ENCODE measurements at places on chromosomes 3 and 15. TPM values are rescaled to one million over a fixed set of nuclear protein-coding genes. Genes with fewer than 3 reads are reported as not detected.

- H3K36me3 ChIP-seq: peaks cover 21% of the 10 kb centered on the region
- no peaks in the 10 kb centered on the region for H3K27me3 ChIP-seq
- peaks cover 11% of the 10 kb centered on the region for H3K4me1 ChIP-seq
Measured at GRCh38 chr3:113714702-113715101, 18.3 kb upstream of the USF3 start.

DNA sequence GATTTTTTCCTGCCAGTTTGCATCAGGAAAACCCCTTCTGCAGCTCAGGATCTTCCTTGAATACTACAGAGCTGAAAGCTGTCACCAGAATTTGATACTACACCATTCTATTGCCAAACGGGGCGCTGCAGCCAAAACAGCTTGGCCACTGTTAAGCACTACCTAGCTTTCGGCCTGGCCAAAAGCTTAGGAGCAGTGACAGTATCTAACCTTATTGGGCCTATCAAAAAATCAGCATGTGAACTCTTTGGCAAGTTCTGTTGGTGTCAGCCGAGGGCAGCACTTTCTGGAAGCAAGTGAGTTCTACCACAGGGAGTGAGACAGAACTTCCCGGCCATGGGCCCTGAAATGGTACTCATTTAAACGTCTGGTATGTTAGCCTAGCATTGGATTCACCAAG is 16.1 kb upstream of the GYG1 start:
- H3K36me3 ChIP-seq: no peaks in the 10 kb centered on the region
- DNase-seq: no peak
- H3K4me3 ChIP-seq: no peak overlapping the region
- H3K4me1 ChIP-seq: no peaks in the 10 kb centered on the region

DNA sequence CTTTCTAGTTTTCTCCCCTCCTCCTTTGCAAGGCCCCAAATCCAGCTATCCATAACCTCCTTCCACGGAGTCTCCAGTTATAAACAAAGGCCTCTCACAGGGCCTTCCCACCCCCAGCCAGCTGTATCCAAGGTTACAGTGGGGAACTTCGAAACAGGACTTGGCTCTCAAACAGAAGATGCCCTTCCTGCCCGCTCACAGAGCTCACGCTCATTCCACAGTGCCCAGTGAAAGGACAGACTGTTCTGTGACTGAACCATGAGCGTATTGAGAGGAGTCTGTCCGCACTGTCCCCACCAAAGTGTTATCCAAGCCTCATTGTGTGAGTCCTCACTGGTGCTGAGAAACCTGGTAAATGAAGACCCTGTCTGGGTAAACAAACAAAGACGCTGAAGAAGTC is 35.4 kb downstream of the ARHGAP31 start:
- no peaks in the 10 kb centered on the region for H3K4me1 ChIP-seq
- no peak overlapping the region for H3K4me3 ChIP-seq
- no peak overlapping the region for H3K27ac ChIP-seq

DNA sequence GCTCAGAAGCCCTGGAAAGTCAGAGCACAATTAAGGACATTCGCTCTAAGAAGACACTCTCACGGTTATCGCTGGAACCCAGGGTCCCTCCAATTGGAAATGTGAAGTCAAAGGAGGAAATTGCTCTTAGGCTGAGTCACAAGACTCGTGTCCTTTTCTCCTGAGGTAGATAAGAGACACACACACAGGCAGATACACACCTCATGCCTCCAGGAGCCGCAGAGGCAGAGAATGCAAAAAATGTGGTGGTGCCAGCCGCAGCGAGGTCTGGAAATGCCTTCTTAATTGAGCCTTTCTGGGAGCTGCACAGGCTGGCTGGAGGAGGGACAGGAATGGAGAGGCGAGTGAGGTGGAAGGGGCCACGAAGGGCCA is 189.3 kb downstream of the OPA1 start:
- H3K4me3 ChIP-seq: no peak overlapping the region
- DNase-seq: peak; percentile 67
- peaks cover 47% of the 10 kb centered on the region for H3K4me1 ChIP-seq
- peak overlapping the region; percentile 78 for H3K27ac ChIP-seq
- H3K36me3 ChIP-seq: no peaks in the 10 kb centered on the region

DNA sequence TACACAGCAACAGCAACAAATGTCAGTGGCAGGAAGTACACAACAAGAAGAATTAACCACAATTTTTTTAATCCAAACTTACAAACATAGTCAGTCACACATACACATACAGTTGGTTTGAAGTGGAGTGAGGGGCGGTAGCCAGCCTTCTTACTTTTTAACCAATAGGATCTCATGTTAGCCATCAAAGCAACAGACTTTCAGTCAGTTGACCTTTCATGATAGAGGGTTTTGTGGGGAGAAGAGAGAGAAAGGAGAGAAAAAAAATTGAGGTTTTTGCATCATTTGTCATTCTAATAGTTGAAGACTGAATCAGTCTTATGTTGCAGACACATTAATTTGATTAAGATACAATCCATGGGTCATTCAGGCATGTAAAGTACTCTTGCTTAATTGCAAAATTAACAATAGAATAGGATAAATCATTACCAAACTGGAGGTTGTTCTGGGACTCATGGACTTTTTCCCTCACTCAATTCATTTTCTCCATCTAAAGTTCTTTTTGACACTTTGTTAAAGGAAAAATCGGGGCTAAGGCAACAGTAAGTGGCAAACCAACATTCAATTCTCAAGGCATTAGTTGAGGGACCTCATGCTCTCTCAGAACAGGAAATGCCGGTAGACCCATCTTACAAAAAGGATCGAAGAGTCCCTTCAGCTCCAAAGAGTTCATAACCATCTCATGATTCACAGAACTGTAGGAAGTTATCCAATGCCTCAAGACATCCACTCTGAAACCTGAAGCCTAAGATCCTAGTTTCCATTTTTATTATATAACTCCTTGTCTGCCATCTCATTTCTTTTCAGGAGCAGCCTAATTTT is 159.5 kb upstream of the LPP start:
- H3K4me1 ChIP-seq: no peaks in the 10 kb centered on the region
- DNase-seq: peak; percentile 29
- H3K4me3 ChIP-seq: no peak overlapping the region
- H3K36me3 ChIP-seq: no peaks in the 10 kb centered on the region
- no peak overlapping the region for H3K27ac ChIP-seq

DNA sequence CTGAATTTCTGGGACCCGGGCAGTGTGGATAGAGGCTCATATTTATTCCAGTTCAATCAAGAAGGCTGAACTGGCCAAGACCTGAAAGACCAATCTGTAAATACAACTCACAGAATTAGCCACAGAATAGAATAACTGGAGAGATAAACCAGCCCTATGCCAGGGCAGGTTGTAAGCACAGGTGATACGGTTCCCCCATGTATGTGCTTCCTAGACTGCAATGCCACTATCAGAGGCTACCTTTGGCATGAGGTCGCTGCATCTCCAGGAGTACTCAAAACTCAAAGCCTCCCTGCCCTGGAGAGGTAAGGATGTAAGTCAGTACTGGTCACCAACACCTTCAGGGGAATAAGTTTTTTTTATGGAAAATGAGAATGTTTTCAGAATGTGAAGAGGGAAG is 235.5 kb downstream of the NR1D2 start:
- H3K4me1 ChIP-seq: no peaks in the 10 kb centered on the region
- no peak for DNase-seq
- no peak overlapping the region for H3K27ac ChIP-seq
- no peaks in the 10 kb centered on the region for H3K36me3 ChIP-seq
- no peak overlapping the region for H3K4me3 ChIP-seq

DNA sequence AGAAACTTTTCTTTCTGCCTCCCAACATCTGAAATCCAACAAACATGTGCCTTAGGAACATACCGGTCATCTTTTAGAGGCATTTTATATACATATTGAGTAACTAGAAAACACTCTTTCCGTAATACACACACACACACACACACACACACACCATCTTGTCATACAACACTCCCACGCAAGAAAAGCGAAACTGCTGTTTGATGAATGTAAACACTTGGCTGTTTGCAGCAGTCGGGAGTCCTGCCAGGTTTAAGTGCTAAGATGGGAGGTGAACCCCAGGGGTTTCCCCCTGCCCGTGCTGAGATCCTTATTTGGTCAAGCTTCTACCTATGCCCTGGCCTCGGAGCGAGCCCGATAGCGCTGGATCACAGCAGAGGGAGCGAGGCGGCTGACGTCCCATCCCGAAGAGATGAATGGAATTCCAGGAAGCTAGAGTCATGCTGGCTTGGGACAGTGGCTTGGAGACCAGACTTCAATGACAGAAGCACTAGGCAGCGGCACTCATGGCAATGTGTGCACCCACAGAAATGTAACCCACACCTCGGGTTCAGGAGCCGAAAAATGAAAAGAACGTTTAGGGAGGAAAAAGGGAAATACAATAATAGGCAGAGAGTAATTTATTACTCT is 1.3 kb upstream of the THBS1 start:
- no peaks in the 10 kb centered on the region for H3K27me3 ChIP-seq
- peak overlapping the region; percentile 87 for H3K4me3 ChIP-seq
- peaks cover 40% of the 10 kb centered on the region for H3K4me1 ChIP-seq
- H3K36me3 ChIP-seq: peaks cover 26% of the 10 kb centered on the region
- DNase-seq: peak; percentile 89

- DNase-seq: no peak
- no peaks in the 10 kb centered on the region for H3K36me3 ChIP-seq
- peaks cover 25% of the 10 kb centered on the region for H3K4me1 ChIP-seq
- no peak overlapping the region for H3K4me3 ChIP-seq
Measured at GRCh38 chr15:74821091-74821789, 5.2 kb upstream of the CPLX3 start.

ZKSCAN7 gene
- total RNA-seq: not detected

DNA sequence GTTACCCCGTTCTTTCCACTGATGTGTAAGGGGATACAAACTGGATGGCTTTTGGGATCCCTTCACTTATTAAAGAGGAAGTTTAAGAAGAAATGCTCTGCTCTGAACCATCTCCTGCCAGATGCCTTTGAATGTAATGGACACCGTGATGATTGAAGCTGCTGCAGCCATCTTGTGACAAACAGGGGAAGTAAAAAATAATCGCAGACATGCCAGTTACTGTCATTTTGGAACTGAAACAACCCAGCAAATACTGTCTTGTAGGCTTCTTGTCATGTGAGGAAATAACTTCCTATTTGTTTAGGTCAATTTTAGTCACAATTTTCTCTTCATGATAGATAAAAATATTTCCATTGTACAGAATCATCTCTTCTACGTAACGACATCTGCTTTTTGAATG is 224.0 kb downstream of the CHL1 start:
- H3K27me3 ChIP-seq: no peaks in the 10 kb centered on the region
- H3K27ac ChIP-seq: no peak overlapping the region
- H3K4me3 ChIP-seq: no peak overlapping the region
- H3K36me3 ChIP-seq: no peaks in the 10 kb centered on the region
- DNase-seq: no peak
- peaks cover 7% of the 10 kb centered on the region for H3K4me1 ChIP-seq

DNAH12 gene
- not detected for total RNA-seq

PEX5L gene
- total RNA-seq: 0.69 TPM

DNA sequence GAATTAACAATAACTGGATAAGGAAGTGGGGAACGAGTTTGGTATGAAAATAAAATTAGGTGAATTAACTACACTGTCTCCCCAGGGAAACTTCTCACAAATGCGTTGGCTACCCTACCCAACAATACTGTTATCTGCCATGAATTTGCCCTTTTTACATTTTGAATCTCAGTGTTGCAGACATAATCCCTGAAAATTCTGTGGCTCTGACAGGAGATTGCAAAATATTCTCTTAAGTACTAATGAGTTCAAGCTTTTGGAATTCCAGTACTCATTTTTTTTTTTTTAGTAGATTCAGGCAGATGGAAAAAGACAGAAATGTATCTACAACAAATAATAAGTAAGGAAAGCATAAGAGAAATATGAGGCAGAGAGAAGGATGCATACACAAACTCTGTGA is 332.6 kb downstream of the LSAMP start:
- H3K36me3 ChIP-seq: no peaks in the 10 kb centered on the region
- H3K4me3 ChIP-seq: no peak overlapping the region
- H3K27ac ChIP-seq: no peak overlapping the region
- H3K27me3 ChIP-seq: no peaks in the 10 kb centered on the region
- no peak for DNase-seq
- no peaks in the 10 kb centered on the region for H3K4me1 ChIP-seq

SNTN gene
- not detected for total RNA-seq

GOLGA8K gene
- 1.2 TPM for total RNA-seq

COL6A5 gene
- total RNA-seq: not detected

- H3K27ac ChIP-seq: peak overlapping the region; percentile 10
- H3K4me1 ChIP-seq: peaks cover 30% of the 10 kb centered on the region
- peak; percentile 39 for DNase-seq
- H3K4me3 ChIP-seq: no peak overlapping the region
Measured at GRCh38 chr3:195196266-195196665, 74.7 kb downstream of the XXYLT1 start.

DNA sequence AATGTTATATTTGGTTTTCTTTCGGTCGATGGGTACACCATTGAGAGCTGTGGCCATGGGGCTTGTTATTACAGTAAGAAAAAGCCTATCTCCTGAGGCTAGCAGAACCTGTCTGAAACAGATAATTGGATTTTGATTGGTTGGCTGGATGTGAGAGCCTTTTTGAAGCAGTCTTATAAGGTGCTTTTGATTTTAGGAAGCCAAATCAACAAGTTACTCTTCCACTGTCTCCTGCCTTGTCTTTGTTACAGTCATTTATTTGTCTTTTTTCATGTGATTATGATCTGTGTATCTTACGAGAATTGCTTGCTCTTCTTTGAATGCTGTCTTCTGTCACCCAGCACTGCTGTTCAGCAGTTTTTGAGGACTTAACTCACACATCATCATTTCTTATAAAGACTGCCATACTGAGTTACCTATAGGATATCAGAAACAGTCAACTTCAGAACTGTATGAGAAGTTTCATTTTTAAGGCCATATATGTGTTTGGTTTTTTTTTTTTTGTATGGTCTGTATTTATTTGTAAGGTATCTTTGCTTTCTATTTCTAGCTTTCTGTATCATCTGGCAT is 51.1 kb downstream of the MEF2A start:
- no peaks in the 10 kb centered on the region for H3K4me1 ChIP-seq
- H3K27me3 ChIP-seq: no peaks in the 10 kb centered on the region
- H3K36me3 ChIP-seq: no peaks in the 10 kb centered on the region
- H3K27ac ChIP-seq: no peak overlapping the region
- no peak for DNase-seq

DNA sequence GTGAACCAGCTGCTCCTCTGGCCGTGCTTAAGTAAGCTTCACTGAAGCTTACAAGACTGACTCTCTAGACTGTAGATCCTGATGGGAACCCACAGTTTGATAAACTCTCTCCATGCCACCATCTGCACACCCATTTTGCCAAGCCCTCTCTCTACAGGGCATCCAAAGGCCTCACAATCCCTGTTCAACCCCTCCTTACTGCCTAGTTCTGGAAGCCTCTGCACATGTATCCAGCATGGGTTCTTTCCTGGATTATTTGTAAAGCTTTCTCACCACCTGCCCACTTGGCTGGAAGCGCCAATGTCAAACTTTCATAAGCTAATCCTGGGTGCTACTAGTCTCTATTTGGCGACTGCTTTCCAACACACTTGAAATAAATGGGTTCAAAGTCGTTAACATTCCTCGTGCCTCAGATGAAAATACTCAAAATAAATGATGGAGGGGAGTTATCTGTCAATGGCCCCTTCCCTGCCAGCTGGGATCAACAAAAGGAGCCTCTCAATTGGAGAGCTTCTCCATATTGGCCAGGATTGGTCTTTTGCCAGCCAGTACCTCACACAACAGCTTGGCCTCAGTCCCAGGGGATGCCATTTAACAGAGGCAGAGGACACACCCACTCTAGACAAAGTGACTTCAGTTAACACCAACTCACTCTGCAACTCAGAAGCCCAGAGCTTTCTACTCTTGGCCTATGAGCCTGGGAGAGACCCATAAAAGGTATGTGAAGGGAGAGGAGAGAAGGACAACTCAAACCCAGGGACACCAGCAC is 48.1 kb downstream of the SH3BP5 start:
- no peaks in the 10 kb centered on the region for H3K36me3 ChIP-seq
- no peaks in the 10 kb centered on the region for H3K27me3 ChIP-seq
- H3K4me3 ChIP-seq: no peak overlapping the region
- no peaks in the 10 kb centered on the region for H3K4me1 ChIP-seq

PARP15 gene
- total RNA-seq: not detected

Measured in PC-3 (cell line).